Left colon (tissue), 2 donors: ENCODE measurements at places on chromosomes 11 and 22.

- no peak for DNase-seq
Observed at GRCh38 chr22:44462246-44463010, 35.6 kb downstream of the RTL6 start.

DNA sequence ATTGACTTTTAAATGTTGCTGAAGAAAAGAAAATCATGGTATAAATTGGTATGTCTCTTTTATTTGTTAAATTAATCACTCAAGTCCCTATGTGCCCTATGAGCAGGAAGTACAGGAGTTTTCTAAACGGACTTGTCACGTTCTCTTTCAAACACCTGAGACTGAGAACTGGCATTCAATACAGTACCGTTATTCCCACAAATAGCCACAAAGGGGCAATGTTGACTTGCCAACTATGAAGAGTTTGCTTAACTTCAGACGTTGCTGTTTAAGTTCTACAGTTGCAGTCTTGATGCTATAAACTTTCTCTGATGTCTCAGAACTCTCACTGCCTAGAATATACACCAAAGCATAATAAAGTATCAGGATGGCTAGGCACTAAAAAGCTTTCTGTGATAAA, 7.6 kb downstream of the OR56A1 start:
- no peak for DNase-seq

DNA sequence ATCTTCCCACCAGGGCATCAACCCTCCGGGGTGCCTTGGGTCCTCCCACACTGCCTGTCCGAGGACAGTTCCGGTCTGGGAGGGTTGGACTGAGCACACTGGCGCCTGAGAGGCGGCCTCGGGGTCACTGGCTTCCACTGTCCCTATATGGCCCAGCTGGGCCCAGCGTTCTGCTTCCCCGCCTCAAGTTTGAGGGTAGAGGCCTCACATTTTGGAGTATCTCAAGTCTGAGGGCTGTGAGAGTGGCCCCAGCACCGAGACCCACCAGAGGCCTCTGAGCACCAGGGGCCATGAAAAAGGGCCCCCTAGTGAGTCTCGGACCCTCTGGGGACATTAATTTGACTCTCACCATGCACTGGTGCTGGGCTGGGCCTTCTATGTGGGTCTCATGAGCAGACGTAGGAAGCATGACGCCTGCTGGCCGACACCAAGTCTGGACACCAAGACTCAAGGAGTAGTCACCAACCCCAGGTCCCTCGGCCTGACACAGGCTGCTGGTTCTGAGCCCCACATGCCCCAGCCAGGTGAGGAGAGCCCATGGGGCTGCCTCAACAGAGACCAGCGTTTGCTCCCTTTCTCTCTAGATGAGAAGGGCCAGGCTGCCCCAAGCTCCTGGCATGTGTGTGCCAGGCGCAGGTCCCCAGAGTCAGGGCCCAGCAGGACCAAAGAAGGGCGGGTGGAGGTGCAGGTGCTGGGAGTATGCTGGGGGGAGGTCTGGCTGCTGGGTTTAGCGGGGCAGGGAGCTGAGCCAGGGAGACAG, 27.5 kb downstream of the ARVCF start:
- DNase-seq, result no peak

- peak; percentile 26 for DNase-seq
Observed at GRCh38 chr11:43687120-43687791, 6.7 kb downstream of the HSD17B12 start.

DNA sequence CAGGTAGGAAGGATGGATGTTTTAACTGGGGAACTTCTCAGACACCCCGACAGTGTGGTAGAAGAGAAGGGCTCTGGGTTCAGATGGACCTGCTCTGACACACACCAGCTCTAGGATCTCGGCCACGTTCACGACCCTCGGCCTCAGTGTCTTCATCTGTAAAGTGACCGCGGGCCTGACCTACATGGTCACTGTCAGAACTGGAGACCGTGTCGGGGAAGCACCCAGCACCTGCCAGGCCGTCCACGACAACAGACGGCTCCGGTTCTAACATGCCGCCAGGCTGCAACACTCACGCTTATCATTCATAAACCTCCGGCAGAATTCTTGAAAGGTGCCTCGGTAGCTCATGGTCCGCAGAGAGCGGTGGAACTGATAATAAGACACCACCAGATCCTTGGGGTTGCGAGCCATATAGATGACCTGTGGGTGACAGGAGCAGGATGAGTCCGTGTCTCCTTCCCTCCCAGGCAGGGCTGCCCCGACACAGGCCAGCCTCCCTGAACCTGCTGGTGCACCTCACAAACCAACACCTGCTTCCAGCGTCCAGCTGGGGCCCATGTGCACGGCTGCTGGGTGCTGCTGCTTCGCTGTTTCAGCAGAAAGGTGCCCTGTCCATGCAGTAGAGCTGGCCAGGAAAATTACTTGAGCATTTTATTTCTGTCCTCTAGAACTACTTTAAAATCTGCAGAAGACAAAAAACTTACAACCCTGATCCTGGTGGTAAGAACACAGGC, 23.6 kb downstream of the SULT4A1 start:
- no peak for DNase-seq

- no peak for DNase-seq
Observed at GRCh38 chr11:79447038-79447786, 6.4 kb upstream of the TENM4 start.

DNA sequence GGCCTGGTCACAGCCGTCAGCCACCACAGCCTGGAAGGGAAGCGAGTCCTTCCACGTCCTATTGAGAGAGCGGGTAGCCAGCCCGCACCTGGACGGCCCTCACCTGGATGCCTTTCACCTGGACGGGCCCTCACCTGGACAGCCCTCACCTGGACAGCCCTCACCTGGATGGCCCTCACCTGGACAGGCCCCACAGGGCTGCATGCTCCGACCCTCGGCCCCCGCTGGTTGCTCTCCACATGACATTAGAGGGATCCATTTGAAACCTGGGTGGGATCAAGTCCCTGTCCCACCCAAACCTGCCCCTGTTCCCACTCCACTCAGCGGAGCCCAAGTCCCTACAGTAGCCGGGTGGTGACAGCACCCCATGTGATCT, 3.7 kb downstream of the C1QTNF6 start:
- no peak for DNase-seq

- DNase-seq, result no peak
Observed at GRCh38 chr11:45949992-45950407, 27.5 kb downstream of the LARGE2 start.

DNA sequence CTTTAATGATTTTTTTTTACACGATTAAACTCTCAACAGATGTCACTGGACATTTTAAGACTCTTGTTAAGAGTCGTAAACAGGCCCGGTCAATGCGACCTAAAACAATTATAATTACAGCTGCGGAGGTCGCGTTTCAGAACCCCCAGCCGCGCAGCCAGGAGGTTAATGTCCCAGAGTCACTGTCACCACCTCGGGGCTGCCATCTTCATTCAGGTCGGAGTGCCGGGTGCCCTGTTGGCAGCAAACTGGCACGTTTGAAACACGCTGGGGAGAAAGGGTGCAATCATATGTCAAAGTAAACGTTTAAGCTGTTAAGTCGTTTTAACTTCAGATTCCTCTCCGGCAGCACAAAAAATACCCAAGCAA, 711 bp upstream of the PHF21B start:
- DNase-seq, result no peak

GRCh38 chr11:87820011-87820410, 355.2 kb downstream of the RAB38 start:
- DNase-seq, result no peak

DNA sequence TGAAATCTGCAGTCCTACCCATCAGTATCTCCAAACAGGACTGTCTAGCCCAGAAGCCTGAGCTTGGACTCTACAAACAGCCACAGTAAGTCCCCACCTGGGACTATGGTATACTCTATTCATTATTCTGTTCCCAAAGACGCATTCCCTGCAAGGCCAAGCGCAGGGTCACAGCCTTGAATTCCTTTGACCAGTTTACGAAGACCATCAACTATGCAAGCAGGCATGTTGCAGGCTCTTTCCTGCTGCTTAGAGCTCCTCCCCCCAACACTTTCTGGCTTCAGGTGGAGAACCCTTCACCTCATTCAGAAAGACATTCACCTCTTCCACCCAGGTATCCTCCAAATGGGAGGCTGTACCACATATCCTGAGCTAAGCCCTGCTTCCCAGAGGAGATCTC, 62.5 kb downstream of the TIMP3 start:
- DNase-seq, result no peak

DNA sequence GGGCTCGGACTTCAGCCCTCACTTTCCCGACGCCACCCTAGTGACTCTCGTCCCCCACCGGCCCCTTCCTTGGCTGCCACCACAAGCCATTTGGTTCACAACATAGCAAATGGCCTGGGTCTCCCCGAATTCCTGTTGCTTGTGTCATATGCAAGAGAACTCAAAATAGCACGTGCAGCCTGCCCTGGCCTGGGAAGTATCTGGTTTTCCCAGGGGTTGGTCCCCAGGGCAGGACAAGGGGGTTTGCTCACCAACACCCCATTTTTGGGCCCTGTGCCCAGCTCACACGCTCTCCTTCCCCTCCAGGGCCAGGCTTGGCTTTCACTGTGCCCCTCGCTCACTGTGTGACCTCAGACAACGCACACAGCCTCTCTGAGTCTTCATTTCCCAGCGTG, 12.8 kb upstream of the TPCN2 start:
- DNase-seq, result no peak

GRCh38 chr11:29019960-29020683, 911.9 kb downstream of the METTL15 start:
- no peak for DNase-seq

GRCh38 chr22:45185718-45186514, 22.2 kb downstream of the NUP50 start:
- no peak for DNase-seq

DNA sequence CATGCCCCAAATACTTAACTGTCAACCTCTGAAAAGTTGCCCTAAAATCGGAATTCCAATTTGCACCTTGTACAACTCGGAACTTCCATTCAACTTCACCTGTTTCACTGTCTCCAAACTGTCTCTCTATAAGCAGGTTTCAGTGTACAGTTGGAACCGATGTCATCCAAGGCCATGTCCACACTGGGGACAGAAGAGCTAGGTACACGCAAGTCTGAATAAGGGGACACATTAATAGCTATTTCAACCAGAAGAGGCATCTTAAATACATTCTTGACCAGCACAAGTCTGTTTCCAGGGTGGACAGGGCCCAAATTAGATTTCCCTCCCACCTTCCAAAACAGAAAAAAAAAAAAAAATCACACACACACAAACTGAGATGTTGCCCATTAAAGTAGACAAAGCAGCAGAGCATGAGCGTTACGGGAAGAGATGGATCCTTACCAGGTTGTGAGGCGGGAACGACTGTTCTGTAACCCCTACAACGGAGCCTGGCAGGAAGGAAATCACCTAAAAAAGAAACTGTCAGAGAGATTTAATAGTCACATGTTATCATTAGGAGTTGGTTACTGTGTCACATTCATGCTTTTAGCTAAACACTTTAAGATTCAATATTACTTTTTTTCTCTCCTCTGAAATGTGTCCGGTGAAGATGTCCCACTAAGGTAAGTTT, 1.7 kb downstream of the CREBZF start:
- DNase-seq, result no peak

DNA sequence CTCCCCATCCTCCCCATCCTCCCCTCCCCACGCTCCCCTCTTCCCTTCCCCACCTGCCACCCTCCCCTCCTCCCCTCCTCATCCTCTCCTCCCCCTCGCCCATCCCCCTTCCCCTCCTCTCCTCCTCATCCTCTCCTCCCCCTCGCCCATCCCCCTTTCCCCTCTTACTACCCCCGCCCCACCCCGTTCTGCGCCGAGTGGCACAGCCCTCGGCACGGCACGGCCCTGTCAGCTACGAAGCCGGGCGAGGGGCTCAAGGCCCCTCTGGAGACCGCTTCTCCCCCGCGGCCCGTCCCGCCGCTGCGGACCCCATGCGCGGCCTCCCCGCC, 449.9 kb downstream of the OPCML start:
- peak; percentile 49 for DNase-seq

DNA sequence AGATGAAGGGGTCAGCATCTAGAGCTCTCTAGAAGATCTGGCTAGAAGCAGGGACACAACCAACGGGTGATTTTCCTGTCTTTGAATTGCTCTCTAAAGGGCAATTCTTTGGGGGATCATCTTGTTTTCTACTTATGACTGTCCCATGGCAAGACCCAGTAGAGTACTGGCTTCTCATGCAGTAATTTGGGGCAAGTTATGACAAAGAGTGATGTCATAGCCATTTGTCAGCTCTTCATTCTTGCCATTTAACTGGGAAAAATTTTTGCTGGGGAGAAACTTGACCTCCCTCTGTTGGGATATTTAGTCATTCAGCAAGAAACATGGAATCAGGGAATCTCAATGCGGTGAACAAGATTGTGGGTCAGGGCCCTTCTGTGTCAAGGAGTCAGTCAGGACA, 80.4 kb downstream of the SLC1A2 start:
- no peak for DNase-seq
